ENCODE measurements at places on chromosomes 1 and 21.

GRCh38 chr21:44935533-44935927 is 4.3 kb upstream of the SLX9 start:
- no peak for DNase-seq

- no peak for DNase-seq
Measured at GRCh38 chr1:35507947-35508346, 49.3 kb downstream of the KIAA0319L start.

- no peak for DNase-seq
Measured at GRCh38 chr1:43427524-43427923, 26.2 kb downstream of the HYI start.

DNA sequence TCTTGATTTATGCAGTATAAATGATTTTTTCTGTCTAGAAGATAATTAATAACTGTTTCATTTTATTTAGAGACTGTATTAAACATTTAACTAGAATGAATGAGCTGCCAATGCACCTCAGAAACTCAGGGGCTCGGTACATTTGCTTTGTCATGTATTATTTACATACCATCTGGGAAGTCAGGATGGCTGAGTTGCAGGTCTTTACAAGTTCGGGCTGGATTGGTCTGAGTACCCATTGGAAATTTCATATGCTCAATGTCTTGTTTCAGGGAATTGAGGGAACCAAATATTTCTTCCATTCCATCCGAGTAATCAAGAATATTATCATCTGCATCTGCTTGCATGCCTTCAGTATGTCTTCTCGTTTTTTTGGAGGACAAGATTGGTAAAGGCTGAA is 221.7 kb downstream of the COL11A1 start:
- DNase-seq: no peak

DNA sequence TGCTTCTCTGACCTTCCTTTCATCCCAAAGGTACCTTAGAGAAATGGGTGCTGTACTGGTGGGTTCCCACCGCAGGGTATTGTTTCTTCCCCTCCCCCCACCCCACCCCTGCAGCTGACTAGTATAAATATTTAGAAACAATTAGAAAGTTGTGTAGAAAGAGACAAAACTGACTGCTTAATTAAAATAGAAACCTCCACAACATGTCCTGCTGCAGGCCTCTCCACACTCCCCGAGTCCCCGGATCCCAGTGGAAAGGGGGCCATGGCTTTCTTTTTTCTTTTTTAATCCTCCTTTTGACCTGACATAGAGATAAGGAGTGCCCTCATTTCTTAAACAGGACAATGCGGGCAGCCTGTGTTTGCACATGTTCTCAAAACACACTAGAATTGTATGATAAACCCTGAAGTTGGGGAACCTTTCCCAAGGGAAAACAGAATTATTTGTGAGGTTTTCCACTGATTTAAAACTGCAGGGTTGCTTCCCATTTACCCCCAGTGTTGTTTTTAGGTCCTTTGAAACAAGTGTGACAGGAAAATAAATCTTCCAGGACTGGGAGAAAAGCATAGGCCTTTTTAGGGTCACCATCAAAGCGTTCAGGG is 1.7 kb downstream of the RHOU start:
- no peak for DNase-seq

- DNase-seq: no peak
Measured at GRCh38 chr1:212082765-212083406, 47.3 kb downstream of the DTL start.

DNA sequence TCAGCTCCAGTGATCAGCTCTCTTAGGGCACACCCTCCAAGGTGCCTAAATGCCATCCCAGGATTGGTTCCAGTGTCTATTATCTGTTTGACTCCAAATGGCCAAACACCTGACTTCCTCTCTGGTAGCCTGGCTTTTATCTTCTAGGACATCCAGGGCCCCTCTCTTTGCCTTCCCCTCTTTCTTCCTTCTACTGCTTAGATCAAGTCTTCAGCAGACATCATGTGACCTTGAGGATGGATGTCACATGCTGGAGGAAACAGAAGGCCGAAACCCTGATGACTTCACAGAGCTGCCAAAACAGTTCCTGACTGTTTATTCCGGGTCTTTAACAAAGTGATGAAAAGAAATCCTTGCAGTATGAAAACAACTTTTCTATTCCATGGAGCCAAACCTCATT is 24.4 kb upstream of the WDR26 start:
- no peak for DNase-seq

- no peak for DNase-seq
Measured at GRCh38 chr1:106962591-106962990, 93.9 kb upstream of the PRMT6 start.

GRCh38 chr1:101902199-101902598 is 94.5 kb downstream of the OLFM3 start:
- DNase-seq: no peak

GRCh38 chr1:15275921-15276683 is 29.1 kb downstream of the FHAD1 start:
- DNase-seq: no peak

DNA sequence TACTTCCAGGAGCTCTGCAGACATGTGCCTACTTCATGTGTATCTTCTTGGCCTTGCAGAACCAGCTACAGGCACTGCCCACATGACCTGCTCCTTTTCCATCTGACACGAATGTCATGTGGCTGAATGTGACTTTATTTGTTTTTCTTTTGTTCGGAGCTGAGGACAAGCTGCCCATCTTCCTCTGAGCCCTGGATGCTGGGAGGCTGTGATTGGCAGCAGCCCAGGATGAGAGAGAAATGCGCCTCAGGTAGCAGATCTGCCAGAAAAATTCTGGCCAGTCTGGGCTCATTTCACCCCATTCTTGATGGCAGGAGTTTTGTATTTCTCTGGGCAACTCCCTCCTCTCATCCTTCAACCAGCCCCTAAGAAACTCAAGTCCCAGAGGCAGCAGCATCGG is 372.0 kb downstream of the RPS6KC1 start:
- no peak for DNase-seq

GRCh38 chr1:209171151-209171550 is 412.4 kb upstream of the CAMK1G start:
- no peak for DNase-seq

DNA sequence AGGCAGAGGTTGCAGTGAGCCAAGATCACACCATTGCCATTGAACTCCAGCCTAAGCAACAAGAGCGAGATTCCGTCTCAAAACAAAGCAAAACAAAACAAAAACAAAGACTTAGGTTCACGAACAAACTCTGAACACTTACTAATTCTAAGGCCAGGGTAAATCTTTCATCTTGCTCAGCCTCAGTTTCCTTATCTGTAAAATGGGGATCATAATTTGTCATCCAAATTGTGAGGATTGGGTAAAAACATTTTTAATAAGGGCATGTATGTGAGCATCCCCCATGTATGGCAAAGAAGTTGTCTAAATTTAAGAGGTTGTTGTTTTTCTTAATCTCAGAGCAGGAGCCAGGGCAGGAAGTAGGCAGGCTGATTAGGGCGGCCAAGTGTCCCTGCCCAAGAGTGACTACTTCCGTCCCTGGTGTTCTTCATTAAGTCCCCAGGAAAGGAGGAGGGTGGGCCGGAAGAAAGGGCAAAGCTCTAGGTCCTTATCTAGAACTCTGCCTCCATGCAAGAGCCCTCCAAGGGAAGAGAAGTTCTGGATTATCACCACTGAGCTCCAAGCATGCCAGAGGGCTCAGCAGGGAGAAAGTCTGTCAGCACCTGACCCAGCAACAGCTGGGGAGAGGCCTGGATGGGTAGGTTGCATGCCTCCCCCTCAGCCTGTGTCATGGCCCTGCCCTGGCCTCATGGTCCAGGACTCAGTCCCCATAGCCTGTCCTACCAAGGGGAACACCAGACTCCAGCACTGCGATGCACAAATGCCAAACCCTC is 49.9 kb upstream of the CLIC4 start:
- no peak for DNase-seq

GRCh38 chr21:33936301-33937038 is 20.9 kb upstream of the ATP5PO start:
- no peak for DNase-seq

- no peak for DNase-seq
Measured at GRCh38 chr1:96525657-96526557, 195.7 kb upstream of the PTBP2 start.

- DNase-seq: no peak
Measured at GRCh38 chr1:93623875-93624274, 57.8 kb downstream of the BCAR3 start.

GRCh38 chr1:100542285-100542684 is 4.3 kb downstream of the GPR88 start:
- DNase-seq: no peak

GRCh38 chr1:183218971-183219615 is 33.0 kb downstream of the LAMC2 start:
- DNase-seq: peak; percentile 54

DNA sequence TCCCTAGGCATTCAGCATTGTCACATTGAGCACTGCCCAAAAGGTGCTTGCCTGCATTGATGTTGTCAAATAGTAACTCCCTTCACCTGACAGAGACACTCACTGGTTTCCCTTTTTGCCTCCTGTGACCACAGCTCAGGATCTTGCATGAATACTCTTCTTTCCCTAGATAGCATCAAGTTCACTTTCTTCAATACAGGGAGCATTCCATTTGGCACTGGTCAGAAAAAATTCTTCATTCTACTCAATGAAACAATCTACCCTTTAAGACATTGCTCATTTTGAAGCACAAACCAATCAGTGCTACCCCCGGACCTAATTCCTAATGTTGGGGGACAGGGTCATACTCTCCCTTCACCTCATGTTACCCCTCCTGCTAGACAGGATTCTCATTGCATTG is 319.0 kb upstream of the SNX7 start:
- no peak for DNase-seq

DNA sequence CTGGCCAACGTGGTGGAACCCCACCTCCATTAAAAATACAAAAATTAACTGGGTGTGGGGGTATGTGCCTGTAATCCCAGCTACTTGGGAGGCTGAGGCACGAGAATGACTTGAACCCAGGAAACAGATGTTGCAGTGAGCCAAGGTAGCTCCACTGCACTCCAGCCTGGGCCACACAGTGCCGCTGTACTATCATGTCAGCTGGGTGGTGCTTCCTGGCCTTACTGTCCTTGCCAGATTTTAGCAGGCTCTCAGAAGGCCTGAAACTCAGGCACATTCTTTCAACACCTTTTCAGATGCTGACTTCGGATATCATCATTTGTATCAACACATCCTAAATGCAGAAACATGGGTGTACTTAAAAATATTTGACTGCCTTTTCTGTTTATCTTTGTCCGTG is 31.6 kb upstream of the NBL1 start:
- no peak for DNase-seq

GRCh38 chr1:218324226-218324580 is 20.9 kb upstream of the TGFB2 start:
- DNase-seq: no peak

Measured in glutamatergic neuron (in vitro differentiated cells).